Putamen (tissue), 1 donor: ENCODE measurements at places on chromosomes 12 and 14.

DNA sequence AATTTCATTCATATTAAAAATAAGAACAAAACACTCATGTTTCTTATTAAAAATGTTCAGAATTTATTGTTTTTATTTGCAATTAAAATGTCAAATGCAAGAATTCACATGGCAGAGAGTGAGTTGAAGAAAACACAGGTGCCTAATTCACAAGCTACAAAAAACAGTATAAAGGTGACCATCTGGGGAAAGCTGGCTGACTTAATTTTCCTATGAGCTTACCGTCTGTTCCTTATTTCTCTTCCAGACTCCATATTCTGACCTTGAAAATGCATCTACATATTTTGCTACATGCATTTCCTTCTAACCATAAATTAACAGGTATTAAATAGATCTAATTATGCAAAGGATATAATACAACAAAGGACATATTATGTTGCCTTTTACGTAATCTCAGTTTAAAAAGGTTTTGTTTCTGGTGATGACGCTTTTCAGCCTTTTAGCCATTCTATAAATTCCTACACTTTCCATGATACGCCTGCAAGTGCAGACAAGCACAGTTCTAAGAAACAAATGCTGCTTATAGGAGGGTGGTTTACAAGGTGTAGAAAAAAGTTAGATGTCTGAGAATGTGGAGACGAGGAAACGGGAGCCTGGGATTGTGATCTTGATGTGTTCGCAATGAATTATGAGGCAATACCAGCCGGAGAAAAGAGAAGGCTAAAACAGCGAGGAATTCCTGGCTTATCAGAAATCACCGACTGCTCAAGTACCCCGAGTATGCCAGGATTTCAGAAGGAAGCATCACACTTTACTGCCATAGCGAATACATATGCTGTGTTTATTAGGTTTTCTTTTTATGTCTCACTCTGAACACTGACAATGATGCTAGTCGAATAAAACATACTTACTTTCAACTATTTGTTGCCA lies 24.6 kb downstream of the LIN7A start:
- DNase-seq = no peak

- DNase-seq = no peak
These were observed 44.4 kb downstream of the ARHGAP5 start for GRCh38 chr14:32121536-32121935.

DNA sequence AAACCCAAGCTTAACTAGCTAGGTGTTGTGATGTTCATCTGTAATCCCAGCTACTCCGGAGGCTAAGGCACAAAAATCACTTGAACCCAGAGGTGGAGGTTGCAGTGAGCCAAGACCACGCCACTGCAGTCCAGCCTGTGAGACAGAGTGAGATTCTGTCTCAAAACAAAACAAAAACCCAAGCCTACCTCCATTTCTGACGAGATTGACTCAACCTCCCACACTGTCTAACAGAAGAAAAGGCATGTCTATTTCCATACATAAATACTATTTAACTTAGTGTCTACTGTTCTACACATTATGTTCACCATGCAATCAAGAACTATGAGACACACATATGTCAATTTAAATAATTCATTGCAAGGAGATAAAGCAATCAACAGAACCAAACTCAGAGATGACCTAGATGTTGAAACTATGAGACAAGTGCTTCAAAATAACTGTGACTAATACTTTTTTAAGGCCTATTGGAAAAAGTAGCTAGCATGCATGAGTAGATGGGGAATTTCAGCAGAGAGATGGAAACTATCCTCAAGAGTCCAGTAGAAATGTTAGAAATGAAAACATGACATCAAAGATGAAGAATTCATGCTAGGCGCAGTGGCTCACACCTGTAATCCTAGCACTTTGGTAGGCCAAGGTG lies 75.9 kb upstream of the DHRS4 start:
- DNase-seq = no peak

DNA sequence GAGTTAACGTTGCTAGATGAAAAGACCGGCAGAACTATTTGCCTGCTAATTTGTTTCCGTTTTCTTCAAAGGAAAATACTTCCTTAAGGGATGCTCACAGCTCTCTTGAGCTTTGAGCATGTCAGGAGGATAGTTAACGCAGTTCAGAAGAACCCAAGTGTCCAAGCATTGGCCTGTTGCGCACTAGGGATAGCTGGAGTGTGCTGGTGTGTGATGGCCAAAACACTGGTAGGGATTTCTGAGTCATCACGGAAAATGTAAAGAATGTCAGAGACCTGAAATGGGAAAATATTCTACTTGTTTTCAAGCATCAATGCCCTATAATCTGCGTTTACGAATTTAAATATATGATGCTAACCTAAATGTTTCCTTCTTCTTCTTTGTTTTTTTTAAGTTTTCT lies 97.8 kb downstream of the VRK1 start:
- no peak for DNase-seq

GRCh38 chr12:79451365-79451764 lies 239.4 kb downstream of the PAWR start:
- DNase-seq = no peak

- DNase-seq = no peak
These were observed 29.0 kb downstream of the SLC2A3 start for GRCh38 chr12:7907009-7907408.

DNA sequence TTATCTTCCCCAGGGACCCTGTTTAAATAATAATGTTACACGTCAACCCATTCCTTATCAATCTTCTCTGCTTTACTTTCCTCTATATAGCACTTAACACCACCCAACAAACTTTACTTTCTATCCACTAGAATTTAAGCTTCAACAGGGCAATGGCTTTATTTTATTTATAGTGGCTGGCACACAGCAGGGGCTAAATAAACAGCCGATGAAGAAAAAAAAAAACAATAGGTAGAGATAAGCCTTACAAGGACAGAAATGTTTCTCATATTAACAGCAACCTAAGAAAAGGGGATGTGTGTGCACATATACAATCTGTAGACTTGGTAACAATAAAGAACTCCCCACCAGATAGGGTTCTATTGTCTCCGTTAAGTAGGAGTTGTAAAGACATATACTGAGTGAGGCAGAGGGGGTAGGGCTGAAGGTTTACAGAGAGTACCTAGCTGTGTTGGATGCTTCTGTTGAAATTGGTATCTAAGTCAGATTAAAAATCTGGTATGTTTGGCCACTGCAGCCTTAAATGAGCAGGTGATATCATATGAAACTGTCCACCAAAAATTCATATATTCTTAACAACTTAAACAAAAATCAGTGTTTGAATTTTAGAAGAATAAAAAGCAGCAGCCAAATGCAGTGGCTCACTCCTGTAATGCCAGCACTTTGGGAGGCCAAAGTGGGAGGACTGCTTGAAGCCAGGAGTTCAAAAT lies 24.7 kb upstream of the AP4S1 start:
- no peak for DNase-seq

DNA sequence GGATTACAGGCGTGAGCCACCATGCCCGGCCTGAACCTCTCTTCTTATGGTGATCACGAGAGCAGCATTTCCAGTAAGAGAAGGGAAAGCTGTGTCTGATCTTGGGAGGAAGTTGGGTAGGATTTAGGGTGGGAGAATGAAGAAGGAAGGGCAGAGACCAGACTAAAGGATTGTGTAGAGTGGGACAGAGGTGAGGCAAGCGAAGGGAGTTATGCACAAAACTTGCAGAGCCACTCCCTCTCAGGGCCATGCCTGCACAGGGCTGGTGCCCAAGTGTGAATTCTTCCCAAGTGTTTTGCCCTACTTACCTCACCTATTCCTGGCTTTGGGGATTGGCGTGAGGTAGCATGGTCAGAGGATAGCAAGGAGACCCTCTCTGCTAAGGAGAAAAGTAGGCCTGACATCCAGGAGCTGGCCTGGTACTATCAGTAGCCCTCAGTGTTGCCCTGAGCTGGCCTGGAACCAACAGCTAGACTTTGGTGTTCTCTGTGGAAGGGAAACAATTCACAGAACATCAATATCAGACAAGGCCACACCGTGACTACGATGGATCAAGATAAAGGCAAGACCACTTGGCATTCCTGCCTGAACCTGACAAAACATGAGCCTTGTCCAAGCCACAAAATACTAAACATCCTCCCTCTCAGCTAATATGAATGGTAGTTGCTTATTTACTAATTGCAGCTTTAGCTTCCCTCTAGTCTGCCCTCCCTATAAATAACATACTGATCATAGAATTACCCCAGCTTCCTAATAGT lies 201.0 kb upstream of the AMIGO2 start:
- no peak for DNase-seq

GRCh38 chr12:121802843-121803698 lies 738 bp upstream of the SETD1B start:
- peak; percentile 94 for DNase-seq

- no peak for DNase-seq
These were observed 755.8 kb upstream of the FBXO33 start for GRCh38 chr14:40188006-40188405.
